Activated CD4-positive, alpha-beta T cell treated with anti-CD3 and anti-CD28 coated beads for 36 hours (primary cell): ENCODE measurements at places on chromosomes 4 and X. TPM values are rescaled to one million over a fixed set of nuclear protein-coding genes. Genes with fewer than 3 reads are reported as not detected.

The GYG2 gene
- total RNA-seq, result not detected

The TMEM129 gene
- 14.6 TPM for total RNA-seq

The HDX gene
- total RNA-seq, result 1.5 TPM

The CSAG1 gene
- total RNA-seq, result not detected

The GATA1 gene
- not detected for total RNA-seq

The SEC31A gene
- total RNA-seq, result 80.3 TPM

The PCDH18 gene
- total RNA-seq, result not detected

The TMEM255A gene
- total RNA-seq, result not detected

The NLGN3 gene
- total RNA-seq, result 0.77 TPM

The TBX22 gene
- not detected for total RNA-seq

The SPANXB1 gene
- not detected for total RNA-seq

The RRAGB gene
- total RNA-seq, result 5.0 TPM

The RBM46 gene
- total RNA-seq, result not detected

The TBC1D19 gene
- 5.0 TPM for total RNA-seq

The TEX11 gene
- not detected for total RNA-seq

The ZDHHC15 gene
- 0.23 TPM for total RNA-seq

The UGT2B15 gene
- total RNA-seq, result not detected

The GPRASP3 gene
- 1.8 TPM for total RNA-seq

The HPGDS gene
- not detected for total RNA-seq

The GABRG1 gene
- total RNA-seq, result not detected

The NXF3 gene
- total RNA-seq, result not detected

The TRIM61 gene
- total RNA-seq, result 1.1 TPM

The HSD17B13 gene
- not detected for total RNA-seq

The PRPS1 gene
- total RNA-seq, result 112 TPM

The FAM47E gene
- not detected for total RNA-seq

The ARHGAP6 gene
- not detected for total RNA-seq

The CXorf58 gene
- total RNA-seq, result 0.14 TPM

The MSMO1 gene
- 48.4 TPM for total RNA-seq

The EDNRA gene
- total RNA-seq, result not detected

The BEX4 gene
- 9.9 TPM for total RNA-seq

The PPA2 gene
- total RNA-seq, result 76.3 TPM

The SOWAHD gene
- total RNA-seq, result 0.30 TPM

The LRRC66 gene
- total RNA-seq, result 0.14 TPM

The TECRL gene
- total RNA-seq, result not detected

The MGAT4D gene
- total RNA-seq, result not detected

The TMPRSS11B gene
- total RNA-seq, result not detected

The FNIP2 gene
- total RNA-seq, result 11.6 TPM

The PDCL2 gene
- total RNA-seq, result not detected

The MAGEC3 gene
- total RNA-seq, result not detected

The PDLIM5 gene
- 25.9 TPM for total RNA-seq

The GPR50 gene
- total RNA-seq, result not detected

The MAGEA11 gene
- not detected for total RNA-seq

The PRSS12 gene
- not detected for total RNA-seq

The TSPAN7 gene
- total RNA-seq, result 0.42 TPM

The CXCL11 gene
- total RNA-seq, result 0.14 TPM

The SERTM2 gene
- total RNA-seq, result not detected

The FREM3 gene
- total RNA-seq, result not detected

The KLF8 gene
- 4.9 TPM for total RNA-seq

The DDX60 gene
- total RNA-seq, result 22.2 TPM

The FGFBP1 gene
- not detected for total RNA-seq

The TMEM35A gene
- total RNA-seq, result not detected

The QRFPR gene
- not detected for total RNA-seq

The XPNPEP2 gene
- 0.63 TPM for total RNA-seq

The AADAT gene
- total RNA-seq, result not detected
